T-helper 17 cell (primary cell): ENCODE measurements at places on chromosomes 2 and 18.

GRCh38 chr2:240635121-240635997, 10.1 kb downstream of the GPR35 start:
- DNase-seq = no peak

GRCh38 chr2:153156743-153157142, 321.8 kb downstream of the RPRM start:
- no peak for DNase-seq

DNA sequence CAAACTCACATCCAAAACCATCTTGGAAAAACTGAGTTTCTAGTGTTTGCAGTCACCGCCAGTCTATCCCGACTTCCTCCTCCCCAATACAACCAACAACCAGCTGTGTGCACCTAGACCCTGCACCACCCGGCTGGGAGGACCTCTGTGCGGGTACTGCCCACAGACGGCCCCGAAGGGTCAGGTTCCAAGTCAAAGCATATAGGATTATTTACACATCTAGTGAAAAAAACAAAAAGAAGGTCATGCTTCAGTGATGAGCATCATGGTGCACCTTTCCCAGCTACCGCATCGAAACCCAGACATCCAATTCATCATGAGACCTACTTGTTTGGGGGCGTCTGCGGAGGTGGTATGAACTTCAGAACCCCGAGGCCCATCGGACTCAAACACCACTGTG, 124.8 kb downstream of the ZNF516 start:
- DNase-seq = no peak

- no peak for DNase-seq
Measured at GRCh38 chr18:8777846-8778245, 72.5 kb downstream of the MTCL1 start.

DNA sequence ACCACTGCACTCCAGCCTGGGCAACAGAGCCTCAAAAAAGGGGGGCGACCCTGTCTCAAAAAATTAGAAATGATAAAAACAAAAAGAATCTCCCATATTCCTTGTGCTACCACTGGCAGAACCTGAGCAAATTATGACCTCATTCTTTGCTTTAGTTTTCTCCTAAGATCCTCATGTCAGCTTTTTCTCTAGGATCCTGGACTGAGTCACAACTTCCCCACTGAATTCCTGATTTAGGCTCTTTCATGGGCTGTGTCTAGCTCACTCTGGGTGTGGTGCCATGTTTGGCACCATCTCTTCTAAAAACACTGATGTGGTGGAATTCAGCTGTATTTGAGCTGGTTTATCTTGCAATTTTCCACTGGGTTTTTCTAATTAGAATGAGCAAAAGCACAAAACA, 37.1 kb downstream of the EXOC6B start:
- no peak for DNase-seq

- DNase-seq = no peak
Measured at GRCh38 chr18:6330786-6331185, 83.9 kb downstream of the L3MBTL4 start.

GRCh38 chr2:69741575-69742321, at the start of gene ANXA4:
TSS of gene ANXA4 (plus strand) at chr2:69742134. CDS start at chr2:69781566, 39,432 bp downstream.
- DNase-seq = peak; percentile 45

DNA sequence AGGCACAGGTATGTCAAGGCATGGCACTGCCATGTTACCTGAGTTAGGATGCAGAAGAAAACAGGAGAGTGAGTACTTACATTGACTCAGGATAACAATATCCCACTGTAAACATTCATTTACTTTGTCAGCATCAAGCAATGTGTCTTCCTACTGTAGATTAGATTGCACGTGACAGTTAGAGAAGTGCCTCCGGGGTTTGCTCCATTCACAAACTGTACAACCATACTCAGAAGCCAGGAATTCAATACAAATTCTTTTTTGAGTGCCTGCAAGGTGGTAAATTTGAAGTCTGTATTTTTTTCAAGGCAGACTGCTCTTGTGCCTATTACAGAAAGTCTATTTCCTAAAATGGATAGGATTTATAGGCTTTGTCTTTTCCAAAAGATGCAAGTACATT, 34.1 kb downstream of the CDCA7 start:
- DNase-seq = no peak

- DNase-seq = no peak
Measured at GRCh38 chr2:106638043-106638442, 150.9 kb downstream of the CD8B2 start.

DNA sequence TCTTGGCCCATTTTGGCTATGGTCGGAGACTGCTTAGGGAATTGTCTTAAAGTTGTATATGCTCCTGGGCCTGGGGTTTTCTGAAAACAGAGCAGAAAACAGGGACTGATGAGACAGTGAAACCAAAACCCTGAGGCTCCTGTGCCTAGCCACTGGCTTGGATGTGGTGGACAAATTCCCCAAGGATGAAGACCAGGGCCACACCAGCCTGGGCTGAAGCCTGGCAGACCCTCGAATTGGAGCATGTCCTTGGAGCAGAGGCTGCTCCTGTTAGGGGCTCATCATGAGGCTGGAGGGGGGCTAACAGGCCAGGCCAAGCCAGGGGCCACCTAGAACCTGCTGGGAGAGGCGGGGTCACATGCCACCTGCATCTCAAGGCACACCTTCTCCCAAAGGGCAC, 68.1 kb downstream of the STPG4 start:
- no peak for DNase-seq

- no peak for DNase-seq
Measured at GRCh38 chr18:74418023-74418422, 39.1 kb downstream of the DIPK1C start.

DNA sequence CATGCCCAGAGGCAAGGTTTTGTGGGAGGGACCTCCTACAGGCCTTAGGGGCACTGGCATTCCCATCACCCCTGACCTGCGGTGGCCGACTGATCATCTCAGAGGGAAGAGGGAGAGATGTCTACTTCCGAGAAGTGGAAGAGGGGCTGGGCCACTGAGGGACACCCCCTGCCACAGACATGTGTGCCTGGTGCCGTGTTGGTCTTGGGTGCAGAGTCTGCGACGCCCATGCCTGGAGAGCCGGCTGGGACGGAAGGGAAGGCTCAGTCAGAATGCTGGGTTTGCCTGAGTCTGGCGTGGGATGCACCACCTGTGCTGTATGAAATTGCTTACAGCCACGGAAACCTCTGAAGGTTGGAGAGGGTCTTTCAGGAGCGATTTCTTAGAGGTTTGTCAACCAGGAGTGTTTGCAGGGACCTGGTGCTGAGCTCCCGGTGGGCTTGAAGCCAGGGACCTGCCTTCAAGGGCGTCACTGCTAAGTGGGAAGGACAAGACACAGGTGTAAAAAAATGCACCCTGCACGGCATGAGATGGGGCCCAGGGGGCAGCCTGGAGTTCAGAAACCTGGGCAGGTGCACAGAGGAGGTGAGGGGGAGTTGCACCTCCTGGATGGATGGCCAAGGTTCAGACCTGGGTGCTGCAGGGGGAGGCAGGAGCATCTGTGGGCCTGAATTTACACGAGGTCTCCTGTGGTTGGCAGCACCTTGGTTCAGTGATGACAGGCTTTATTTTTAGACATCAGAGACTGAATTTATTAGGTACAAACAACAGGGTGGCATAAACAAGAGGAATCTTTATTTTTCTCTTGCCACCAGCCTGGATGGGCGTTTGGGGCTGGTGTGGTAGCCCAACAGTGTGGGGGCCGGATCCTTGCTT, 100.3 kb downstream of the CTIF start:
- no peak for DNase-seq

- no peak for DNase-seq
Measured at GRCh38 chr2:28616396-28616999, 120.6 kb downstream of the PLB1 start.

GRCh38 chr2:609881-610280, 67.3 kb downstream of the TMEM18 start:
- DNase-seq = no peak

DNA sequence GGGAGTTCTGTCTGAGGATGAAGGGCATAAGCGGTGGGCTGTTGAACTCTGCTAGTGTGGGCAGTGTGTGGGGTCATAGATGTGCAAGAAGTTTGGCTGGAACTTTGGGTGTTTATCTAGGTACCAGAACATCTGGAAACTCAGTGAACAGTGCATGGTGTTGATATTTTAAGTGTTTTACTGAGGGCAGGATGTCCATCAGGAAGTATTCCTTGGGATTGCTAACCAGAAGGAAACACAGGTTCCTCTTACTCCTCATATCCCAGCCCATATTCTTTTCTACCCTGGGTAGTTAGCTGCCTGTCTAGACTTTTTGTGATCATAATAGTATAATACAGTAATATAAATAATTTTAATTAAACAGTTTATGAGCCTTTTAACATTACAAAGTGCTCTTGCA, 15.5 kb downstream of the BABAM2 start:
- no peak for DNase-seq

DNA sequence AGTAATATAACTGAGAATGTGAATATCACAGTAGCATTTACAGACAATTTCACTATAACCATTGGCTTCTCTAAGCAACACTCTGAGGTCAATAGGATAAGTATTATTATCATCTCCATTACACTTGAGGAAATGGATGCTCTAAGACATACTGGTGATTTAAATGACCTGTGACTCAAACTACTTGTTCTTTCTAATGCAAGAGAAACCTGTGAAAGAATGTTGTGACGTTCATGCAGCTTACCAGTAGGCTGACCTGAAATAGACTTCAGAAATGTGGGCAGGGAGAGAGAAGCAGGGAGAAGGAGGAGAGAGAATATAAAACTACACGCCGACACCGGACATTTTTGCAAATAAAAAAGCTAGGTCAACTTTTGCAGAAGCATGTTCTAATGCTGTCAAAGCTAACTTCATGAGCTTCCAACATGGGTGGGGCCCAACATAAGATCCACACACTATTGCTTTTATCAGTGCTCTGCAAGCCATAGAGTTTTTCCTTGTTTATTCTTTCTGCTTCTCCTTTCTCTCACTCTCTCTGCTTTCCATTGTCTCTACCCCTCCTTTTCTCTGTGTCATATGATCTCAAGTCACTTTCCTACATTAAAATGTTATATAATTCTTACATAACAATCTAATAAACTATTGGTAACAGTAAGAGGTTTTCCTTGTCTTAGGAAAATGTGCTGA, 217.6 kb upstream of the FN1 start:
- DNase-seq = no peak

GRCh38 chr2:67215214-67216055, 181.7 kb upstream of the ETAA1 start:
- DNase-seq = no peak

GRCh38 chr18:79944746-79945117, 6.7 kb downstream of the SLC66A2 start:
- no peak for DNase-seq

GRCh38 chr2:109124982-109125592, 3.9 kb upstream of the SH3RF3 start:
- no peak for DNase-seq

GRCh38 chr2:40719414-40719813, 267.5 kb upstream of the SLC8A1 start:
- no peak for DNase-seq

- no peak for DNase-seq
Measured at GRCh38 chr2:228590681-228591080, 409.2 kb upstream of the SPHKAP start.
